ENCODE measurements at places on chromosomes 11 and 22.

- no peak for DNase-seq
Measured at GRCh38 chr11:69974528-69974927, 103.6 kb upstream of the ANO1 start.

GRCh38 chr11:133821776-133822175 lies 23.5 kb downstream of the SPATA19 start:
- no peak for DNase-seq

GRCh38 chr11:124176925-124177715 lies 6.0 kb upstream of the OR10D3 start:
- no peak for DNase-seq

GRCh38 chr22:17192186-17192585 lies 27.0 kb downstream of the ADA2 start:
- no peak for DNase-seq

DNA sequence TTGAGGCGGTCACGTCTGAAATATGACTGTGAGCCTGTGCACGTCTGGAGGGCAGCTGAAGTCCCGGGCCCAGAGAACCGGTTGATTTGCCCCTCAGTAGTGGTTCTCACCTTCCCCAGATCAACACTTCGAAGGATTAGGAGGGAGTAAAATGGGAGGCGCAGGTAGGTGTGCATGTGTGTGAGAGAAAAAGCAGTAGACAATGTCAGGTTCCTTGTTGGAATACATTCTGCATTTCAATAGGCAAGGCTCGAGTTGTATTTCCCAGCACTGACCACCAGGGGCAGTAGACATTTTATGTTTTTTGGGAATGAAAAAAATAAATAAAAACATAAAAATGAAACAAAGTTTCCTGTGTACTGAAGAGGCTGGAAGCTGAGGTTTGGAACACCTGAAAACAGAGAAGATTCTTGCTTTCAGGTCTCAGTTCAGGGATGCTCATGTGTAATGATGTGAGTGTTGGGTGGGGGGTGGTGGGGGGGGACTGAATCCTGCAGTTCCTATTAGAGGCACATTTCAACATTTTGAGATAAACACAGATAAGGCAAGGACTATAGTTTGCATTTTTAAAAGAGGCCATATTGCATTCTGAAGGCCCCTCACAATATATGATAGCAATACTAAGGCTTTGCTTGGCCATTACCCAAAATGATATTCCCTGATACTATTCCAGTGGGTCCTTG lies 333.9 kb downstream of the CADM1 start:
- peak; percentile 3 for DNase-seq

DNA sequence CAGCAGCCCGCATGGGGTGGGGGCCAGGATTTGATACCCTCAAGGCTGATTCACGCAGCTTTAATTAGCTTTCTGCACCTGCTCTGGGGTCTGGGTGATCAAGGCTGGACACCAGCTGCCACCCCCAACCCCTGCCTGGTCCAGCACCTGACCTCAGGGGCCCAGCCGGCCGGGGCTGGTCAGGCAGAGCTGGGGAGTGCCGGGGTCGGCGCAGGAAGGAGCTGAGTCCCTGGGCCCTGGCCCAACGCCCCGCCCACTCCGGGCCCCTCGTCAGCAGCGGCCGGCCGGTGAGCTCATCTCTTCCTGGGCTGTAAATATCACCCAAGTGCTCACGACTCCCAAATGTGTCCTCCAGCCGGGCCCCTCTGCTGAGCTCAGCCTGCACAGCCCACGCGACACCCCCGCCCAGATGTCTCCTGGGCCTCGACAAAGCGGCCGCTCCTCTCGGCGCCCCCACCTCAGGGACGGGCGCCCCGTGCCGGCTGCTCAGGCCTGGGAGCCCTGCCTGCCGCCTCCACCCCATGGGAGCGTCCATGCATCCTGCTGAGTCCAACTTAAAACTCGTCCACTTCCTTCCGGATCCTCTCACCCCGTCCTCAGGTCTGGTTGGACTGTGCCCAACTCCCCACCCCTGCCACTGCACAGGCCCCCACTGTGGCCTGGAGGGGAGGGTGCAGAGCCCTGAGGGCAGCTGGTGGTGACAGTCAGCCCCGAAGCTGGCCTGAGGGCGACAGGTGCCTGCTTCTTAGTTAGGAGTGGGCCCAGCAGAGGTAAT lies 29.0 kb downstream of the RTN4R start:
- no peak for DNase-seq

GRCh38 chr11:16815047-16815767 lies 76.8 kb downstream of the C11orf58 start:
- DNase-seq = no peak

DNA sequence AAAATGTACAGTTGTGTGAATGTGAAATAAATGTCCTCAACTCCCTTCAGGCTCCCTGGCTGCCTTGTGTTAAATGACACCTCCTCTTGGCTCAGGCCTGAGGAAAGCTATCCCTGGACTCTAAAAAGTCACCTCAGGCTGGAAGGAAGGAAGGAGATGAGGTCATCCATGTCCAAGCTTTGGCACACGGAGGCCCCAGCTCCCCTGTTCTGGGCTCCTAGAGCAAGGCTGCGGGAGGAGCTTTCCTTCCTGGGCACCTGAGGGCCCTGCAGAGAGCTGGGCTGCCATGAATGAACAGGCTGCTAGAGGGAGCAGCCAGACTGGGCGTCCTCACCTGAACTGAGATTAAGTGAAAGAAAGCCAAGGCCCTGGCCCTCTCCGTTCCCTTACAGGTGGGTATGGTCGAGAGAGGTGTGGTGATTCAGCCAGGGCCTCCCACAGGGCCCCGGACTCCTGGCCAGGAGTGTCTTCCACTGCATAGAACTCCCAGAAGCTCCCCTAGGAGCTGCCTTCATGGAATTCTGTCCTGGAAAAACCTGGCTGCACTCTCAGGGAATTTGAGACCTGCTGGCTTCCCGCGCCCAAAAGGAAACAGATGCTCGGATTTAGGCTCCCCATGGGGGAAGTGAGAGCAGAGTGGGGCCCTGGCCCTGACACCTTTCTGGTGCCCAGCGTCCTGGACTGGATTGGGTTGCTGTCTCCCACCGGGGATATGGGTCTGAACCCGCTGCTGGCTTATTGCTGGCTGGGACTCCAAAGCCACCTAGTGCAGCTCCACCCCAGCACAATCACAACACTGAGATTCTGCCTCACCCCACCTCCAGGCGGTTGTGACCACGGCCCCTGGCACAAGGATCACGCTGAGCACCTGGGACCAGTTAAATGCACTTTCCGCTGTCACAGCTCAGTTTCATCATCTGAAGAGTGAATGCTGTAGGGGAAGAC lies 22.2 kb downstream of the MYBPC3 start:
- no peak for DNase-seq

- peak; percentile 79 for DNase-seq
Measured at GRCh38 chr11:19903620-19904069, 191.0 kb downstream of the NAV2 start.

DNA sequence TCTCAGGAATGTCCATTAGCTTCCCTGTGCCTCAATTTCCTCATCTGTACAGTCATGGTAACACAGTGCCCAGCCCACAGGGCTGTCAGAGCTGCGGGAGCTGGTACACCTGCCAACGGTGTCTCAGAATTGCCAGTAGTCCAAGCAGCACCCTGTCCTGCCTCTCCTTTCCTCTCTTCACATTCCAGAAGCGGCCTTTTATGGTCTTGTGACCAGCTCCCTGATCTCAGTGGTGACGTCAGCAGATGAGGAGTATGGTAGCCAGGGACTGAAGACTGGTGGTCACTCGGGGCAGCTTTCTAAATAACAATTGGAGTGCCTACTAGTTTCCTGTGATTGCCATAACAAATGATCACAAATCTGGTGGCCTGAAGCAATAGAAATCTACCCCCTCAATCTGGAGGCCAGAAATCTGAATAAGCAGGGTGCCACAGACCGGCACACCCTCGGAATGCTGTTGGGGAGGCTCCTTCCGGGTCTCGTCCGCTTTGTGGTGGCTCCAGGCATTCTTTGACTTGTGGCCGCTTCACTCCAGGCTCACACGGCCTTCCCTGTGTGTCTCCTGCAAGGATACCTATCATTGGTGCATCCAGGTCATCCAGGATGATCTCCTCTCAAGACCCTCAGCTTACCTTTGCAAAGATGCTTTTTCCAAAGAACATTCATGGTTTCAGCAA lies 2.1 kb downstream of the FADD start:
- DNase-seq = no peak

DNA sequence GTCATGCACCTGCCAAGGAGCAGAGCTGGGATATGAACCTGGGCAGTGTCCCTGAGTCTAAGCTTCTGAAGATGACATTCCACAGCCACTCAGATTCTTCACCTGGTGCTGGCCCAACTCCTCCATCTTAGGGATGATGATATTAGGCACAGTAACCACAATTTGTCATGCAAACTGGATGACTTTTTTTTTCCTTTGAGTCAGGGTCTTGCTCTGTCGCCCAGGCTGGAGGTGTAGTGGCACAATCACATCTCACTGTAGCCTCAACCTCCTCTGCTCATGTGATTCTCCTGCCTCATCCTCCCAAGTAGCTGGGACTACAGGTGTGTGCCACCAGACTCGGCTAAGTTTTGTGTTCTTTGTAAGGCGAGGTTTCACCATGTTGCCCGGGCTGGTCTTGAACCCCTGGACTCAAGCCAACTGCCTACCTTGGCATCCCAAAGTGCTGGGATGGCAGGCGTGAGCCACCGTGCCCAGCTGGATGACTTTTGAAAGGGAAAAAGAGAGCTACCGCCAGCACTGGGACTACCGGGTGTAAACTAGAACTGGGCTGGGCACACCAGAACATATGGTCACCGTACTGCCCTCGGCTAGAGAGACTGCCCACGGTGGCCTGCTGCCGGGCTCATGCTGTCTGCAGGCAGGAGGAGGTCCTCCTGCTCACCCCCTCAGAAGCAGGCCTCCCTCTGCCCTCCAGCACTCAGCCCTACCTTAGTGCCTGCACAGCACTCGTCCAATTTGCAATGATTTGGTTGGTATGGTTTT lies 77.7 kb downstream of the NAT10 start:
- DNase-seq = no peak

- DNase-seq = no peak
Measured at GRCh38 chr11:15758857-15759465, 597.4 kb downstream of the SOX6 start.

DNA sequence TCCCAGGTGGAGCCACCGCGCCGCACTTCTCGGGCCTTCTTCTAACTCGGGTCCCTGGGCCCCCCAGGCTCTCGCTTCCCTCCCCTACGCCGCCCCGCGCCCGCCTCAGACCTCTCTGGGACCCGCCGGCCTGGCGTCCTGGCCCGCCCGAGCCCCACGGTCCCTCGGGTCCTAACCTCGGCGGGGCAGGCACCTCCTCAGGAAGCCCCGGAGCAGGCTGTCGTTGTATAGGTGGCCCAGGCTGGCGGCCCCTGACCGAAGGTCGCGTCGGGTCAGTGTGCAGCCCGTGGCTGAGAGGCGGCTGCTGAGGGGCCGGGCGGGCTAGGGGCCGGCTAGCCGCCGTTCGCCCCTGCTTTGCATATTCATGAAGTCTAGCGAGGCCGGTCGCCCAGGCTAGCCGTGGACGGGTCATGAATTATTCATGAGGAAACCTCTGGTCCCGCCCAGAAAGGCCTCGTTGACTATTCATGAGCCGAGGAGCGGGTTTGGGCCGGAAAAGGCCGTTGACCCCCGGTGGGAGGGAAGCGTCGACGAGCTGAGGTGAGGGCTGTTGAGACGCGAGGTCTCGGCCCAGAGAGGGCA lies at the start of gene HORMAD2:
TSS of gene HORMAD2 (plus strand) at position 513 of the 582 bp plus-strand sequence. CDS start 13,489 bp downstream, outside the sequence.
- peak; percentile 14 for DNase-seq

- DNase-seq = no peak
Measured at GRCh38 chr22:32042924-32043323, at the start of gene SLC5A1. SLC5A1 (plus strand) TSS chr22:32043261; CDS start chr22:32043282, 21 bp downstream.

- DNase-seq = peak; percentile 91
Measured at GRCh38 chr11:72793425-72794367, at the start of gene STARD10. STARD10 (minus strand) TSS chr11:72794047; CDS start chr11:72781181, 12,866 bp downstream.

GRCh38 chr11:69906453-69906907 lies 87.3 kb upstream of the FGF3 start:
- DNase-seq = no peak

- peak; percentile 95 for DNase-seq
Measured at GRCh38 chr11:7977232-7977917, 9.8 kb upstream of the EIF3F start.

GRCh38 chr11:110878513-110878912 lies 166.3 kb upstream of the ARHGAP20 start:
- no peak for DNase-seq

GRCh38 chr11:116498161-116498560 lies 274.6 kb downstream of the BUD13 start:
- no peak for DNase-seq

- no peak for DNase-seq
Measured at GRCh38 chr11:70846781-70847655, 405.4 kb downstream of the SHANK2 start.

DNA sequence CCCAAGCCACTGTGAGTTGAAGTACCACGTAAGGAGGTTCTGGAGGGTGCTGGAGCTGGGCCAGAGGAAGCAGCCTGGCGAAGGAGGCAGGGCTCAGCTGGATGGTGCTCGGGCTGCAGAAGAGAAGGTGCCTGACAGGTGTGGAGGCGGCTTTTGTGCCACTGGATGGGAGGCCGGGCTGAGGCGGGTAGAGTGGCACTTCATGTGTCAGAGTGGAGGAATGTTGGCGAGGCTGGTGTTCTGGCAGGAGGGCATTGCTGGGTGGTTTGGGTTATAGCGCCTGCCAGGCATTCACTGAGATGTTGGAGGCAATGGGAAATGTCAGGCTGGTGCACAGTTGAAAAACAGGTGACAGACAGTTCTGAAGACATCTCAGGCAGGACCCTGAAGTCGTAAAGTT lies 24.2 kb downstream of the UBE2L3 start:
- DNase-seq = no peak

DNA sequence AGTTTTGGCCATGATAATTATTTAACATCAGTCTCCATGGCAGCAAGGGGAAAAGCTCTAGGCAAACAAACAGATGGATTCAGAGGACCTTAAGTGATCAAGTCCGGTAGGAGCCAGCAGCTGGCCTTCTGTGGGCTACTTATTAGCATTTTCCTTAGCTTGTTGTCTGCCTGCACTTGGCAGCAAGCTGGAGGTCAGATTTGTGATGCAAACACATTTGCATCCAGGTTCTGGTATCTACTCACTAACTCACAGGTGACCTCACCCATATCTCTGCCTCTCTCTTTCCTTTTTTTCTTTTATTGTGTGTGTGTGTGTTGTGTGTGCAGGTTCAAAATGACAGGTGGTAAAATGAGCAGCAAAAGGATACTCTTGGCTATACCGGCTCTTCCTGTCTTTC lies 32.3 kb downstream of the ARHGAP42 start:
- peak; percentile 40 for DNase-seq

GRCh38 chr11:7057641-7058040 lies 31.2 kb upstream of the RBMXL2 start:
- no peak for DNase-seq

- DNase-seq = no peak
Measured at GRCh38 chr22:44586999-44587736, 89.1 kb upstream of the RTL6 start.

- no peak for DNase-seq
Measured at GRCh38 chr11:37671321-37671720, 1073.3 kb upstream of the RAG2 start.

Measured in fibroblast of the conjunctiva (primary cell).